NCI-H1092 treated with DMSO at 0.1 percent for 48 hours (cell line): ENCODE measurements at places on chromosomes 7 and 10.

DNA sequence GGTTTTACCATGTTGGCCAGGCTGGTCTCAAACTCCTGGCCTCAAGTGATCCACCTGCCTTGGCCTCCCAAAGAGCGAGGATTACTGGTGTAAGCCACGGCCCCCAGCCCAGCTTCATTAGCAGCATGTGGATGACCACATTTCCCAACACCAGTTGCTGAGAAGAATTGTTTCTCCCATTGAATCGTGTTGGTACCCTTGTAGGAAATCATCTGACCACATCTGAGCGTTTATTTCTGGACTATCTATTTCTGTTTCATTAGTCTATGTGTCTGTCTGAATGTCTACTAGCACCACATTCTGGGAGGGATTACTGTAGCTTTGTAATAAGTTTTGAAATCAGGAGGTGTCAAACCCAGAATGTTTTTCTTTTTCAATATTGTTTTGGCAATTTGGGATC is 89.6 kb downstream of the LCOR start:
- DNase-seq = no peak

DNA sequence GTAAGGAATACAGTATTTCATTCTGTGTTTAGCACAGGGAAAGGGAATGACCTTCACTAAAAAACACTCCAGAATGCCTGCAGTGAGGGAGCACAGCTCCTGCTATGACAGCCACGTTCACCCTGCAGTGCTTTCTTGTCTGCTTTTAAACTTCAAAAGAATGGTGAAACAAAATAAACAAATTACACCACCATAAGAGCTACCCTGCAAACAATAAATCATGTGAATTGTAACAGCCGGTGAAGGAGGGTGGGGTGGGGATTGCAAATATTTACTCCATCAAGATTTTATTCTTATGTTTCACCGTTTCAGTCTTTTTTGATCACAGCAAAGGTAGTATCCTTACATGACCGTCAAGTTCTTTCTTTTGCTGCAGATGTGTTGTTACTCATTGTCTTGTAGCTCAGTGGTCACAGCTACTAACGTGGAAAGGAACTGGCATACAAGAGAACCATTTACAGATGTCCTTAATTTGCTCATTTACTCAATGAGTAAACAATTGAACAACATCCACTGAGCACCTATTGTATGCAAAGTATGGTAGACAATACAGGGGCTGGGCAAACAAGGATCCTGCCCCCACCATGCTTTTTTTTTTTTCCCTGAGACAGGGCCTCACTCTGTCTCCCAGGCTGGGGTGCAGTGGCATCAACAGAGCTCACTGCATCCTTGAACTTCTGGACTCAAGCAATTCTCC is 4.1 kb upstream of the CHN2 start:
- DNase-seq = peak; percentile 82

- DNase-seq = no peak
Observed at GRCh38 chr10:99619090-99619800, 994 bp downstream of the SLC25A28 start.

GRCh38 chr7:66779669-66780409 is 39.3 kb downstream of the RABGEF1 start:
- no peak for DNase-seq

GRCh38 chr7:12827219-12827821 is 139.9 kb downstream of the ARL4A start:
- DNase-seq = no peak
